ENCODE measurements at places on chromosomes 4 and X. TPM values are rescaled to one million over a fixed set of nuclear protein-coding genes. Genes with fewer than 3 reads are reported as not detected.

The CXCL1 gene
- 51.7 TPM for total RNA-seq

- peaks cover 5% of the 10 kb centered on the region for H3K27me3 ChIP-seq
- H3K27ac ChIP-seq: no peak overlapping the region
- no peaks in the 10 kb centered on the region for H3K36me3 ChIP-seq
- no peak overlapping the region for H3K4me3 ChIP-seq
These were observed 113.3 kb downstream of the PPP1R2C start for GRCh38 chrX:42664680-42665079.

The ANKRD17 gene
- 74.4 TPM for total RNA-seq

The CLDN24 gene
- not detected for total RNA-seq

The MAML3 gene
- 12.8 TPM for total RNA-seq

DNA sequence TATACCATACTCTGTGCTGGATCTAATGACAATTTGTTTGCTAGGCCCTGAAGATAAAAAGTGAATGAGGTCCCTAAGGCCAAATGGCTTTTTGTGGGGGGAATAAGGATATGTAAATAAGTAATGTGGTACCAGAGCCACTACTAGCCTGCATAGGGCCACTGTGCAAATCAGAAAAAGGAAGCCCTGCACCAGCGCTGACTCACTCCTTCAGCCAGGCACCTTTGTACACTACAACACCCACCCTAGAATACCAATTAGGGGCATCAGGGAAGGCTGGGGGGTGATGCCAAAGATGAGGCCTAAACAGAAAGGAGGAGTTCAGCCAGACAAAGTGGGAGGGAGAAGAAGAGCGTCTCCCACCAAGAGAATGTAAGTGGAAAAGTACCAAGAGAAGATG, 122.2 kb downstream of the CAMK2D start:
- no peak for DNase-seq
- no peak overlapping the region for H3K27ac ChIP-seq
- H3K36me3 ChIP-seq: no peaks in the 10 kb centered on the region
- peaks cover 15% of the 10 kb centered on the region for H3K4me1 ChIP-seq
- no peak overlapping the region for H3K4me3 ChIP-seq

DNA sequence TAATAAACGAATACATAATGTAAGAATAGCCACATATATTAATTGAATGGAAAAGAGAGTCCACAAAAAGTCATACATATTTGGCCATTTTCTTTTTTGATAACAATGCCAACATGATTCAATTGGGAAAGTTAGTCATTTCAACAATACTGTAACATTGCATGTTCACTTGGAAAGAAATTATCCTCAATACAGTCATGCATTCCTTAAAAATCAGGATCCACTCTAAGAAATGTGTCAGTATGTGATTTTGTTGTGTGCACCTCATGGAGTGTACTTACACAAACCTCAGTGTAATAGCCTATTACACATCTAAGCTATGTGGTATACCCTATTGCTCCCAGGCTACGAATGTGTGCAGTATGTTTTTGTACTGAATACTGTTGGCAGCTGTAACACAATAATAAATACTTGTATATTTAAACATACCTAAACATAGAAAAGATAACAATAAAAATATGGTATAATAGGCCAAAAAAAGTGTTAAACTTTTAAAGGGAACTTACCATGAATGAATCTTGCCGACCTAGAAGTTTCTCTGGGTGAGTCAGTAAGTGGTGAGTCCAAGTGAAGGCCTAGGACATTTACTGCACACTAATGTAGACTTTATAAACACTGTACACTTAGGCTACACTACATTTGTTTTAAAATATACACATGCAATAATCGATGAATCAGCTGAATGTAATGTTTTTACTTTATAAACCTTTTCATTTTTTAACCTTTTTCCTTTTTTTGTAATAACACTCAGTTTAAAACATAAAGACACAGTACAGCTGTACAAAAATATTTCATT, 806.8 kb downstream of the PCDH18 start:
- H3K4me1 ChIP-seq: no peaks in the 10 kb centered on the region
- H3K27ac ChIP-seq: no peak overlapping the region
- DNase-seq: no peak
- H3K27me3 ChIP-seq: no peaks in the 10 kb centered on the region
- H3K4me3 ChIP-seq: no peak overlapping the region
- no peaks in the 10 kb centered on the region for H3K36me3 ChIP-seq

GRCh38 chrX:115901241-115901640, 269.3 kb upstream of the AGTR2 start:
- H3K27ac ChIP-seq: no peak overlapping the region
- no peaks in the 10 kb centered on the region for H3K36me3 ChIP-seq
- DNase-seq: no peak
- H3K4me1 ChIP-seq: no peaks in the 10 kb centered on the region
- peaks cover 24% of the 10 kb centered on the region for H3K27me3 ChIP-seq

The STEEP1 gene
- 19.0 TPM for total RNA-seq

The SPIN4 gene
- 10.1 TPM for total RNA-seq

The ITGB1BP2 gene
- total RNA-seq: 2.7 TPM

DNA sequence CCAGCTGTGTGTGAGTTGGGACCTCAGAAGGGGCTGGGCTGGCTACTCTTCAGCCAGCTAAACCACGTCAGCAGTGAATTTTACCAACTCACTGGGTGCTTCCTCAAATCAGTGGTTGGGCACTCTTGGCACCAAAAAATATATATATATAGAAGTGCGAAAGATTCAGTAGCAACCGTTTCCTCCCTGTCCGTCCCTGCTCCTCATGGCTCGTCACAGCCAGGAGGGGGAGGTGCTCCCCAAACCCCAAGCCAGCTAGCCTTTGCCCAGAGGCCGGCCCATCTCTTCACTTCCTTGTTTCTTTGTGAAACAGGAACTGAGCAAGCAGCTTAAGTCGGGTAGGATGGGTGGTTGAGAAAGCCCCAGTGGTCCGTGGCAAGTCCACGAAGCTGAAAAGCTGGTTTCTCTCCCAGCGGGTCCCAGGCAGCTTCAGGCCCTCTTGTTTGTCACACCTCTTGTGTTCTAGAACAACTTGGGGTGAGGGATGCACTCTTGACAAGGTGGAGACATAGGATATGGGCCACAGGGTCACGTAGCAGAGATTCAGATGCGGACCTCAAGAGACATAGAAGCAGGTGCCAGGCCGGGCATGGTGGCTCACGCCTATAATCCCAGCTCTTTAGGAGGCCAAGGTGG, 6.8 kb upstream of the SASH3 start:
- no peaks in the 10 kb centered on the region for H3K36me3 ChIP-seq
- H3K4me1 ChIP-seq: no peaks in the 10 kb centered on the region
- no peaks in the 10 kb centered on the region for H3K27me3 ChIP-seq

DNA sequence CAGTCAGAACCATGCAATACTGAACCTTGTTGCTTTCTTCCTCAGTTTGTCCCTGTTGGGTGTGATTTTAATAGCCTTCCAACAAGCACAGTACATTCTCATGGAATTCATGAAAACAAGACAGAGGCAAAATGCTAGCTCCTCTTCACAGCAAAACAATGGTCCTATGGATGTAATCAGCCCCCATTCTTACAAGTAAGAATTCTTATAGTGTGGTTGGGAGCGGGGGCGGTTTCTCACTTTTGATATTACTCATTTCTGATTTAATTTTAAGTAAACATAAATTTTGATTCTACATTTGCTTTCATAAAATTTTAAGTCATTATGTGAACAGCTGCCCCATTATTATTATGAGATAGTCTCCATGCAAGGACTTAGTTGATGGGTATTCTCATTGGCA, 80.8 kb upstream of the TLR2 start:
- no peaks in the 10 kb centered on the region for H3K27me3 ChIP-seq
- no peak overlapping the region for H3K4me3 ChIP-seq
- H3K36me3 ChIP-seq: peaks cover 30% of the 10 kb centered on the region
- H3K27ac ChIP-seq: no peak overlapping the region

DNA sequence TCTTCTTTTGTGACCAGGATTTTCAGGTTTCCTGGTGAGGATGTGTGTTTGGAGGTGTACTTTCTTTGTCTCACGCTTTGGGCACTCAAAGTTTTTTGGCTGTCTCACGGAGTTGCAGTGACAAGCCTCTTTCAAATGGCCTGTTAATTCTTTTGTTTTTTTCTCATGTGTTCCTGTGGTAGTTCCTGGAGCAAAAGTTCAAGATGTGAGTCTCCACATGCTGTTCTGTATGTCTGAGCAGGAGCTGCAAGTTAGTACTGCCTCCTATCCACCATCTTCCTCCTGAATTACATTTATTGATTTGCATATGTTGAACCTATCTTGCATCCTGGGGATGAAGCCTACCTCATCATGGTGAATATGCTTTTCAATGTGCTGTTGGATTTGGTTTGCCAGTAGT, 118.5 kb downstream of the VSIG4 start:
- H3K4me1 ChIP-seq: no peaks in the 10 kb centered on the region
- no peak overlapping the region for H3K4me3 ChIP-seq
- no peak overlapping the region for H3K27ac ChIP-seq
- H3K36me3 ChIP-seq: no peaks in the 10 kb centered on the region
- no peaks in the 10 kb centered on the region for H3K27me3 ChIP-seq

DNA sequence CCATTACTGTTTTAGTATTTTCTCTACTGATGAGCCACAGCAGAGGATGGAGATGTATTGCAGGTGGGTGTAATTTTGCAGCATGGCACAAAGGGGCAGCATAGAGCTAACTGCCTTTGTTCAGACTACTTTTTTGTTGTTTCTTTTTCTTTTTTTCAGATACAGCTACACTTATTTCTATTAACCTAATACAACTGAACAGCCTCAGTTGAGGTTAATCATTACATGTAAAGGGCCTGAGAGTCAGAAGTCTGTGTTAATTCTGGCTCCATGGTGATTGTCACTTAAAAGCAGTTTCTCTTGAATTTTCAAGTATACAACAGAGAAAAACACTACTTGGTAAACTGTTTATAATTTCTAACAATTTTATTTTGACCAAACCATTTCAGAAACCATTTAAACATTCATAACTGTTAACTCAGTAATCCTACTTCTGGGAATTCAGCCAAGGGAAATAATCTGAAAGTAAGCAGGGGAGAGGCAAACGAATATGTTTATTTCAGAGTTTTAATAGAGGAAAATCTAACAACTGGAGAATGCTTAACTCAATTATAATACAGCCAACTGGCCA, 13.9 kb upstream of the PPEF2 start:
- peak; percentile 37 for DNase-seq
- H3K27ac ChIP-seq: no peak overlapping the region
- H3K4me1 ChIP-seq: peaks cover 8% of the 10 kb centered on the region
- H3K27me3 ChIP-seq: no peaks in the 10 kb centered on the region
- no peak overlapping the region for H3K4me3 ChIP-seq

The DACH2 gene
- total RNA-seq: 4.6 TPM

GRCh38 chr4:169690787-169691186, 67.0 kb downstream of the HPF1 start:
- H3K27me3 ChIP-seq: no peaks in the 10 kb centered on the region
- peaks cover 1% of the 10 kb centered on the region for H3K36me3 ChIP-seq
- no peak overlapping the region for H3K4me3 ChIP-seq
- H3K27ac ChIP-seq: no peak overlapping the region

- DNase-seq: no peak
- H3K36me3 ChIP-seq: no peaks in the 10 kb centered on the region
- no peaks in the 10 kb centered on the region for H3K27me3 ChIP-seq
- no peaks in the 10 kb centered on the region for H3K4me1 ChIP-seq
- H3K4me3 ChIP-seq: no peak overlapping the region
These were observed 868.5 kb upstream of the SLIT2 start for GRCh38 chr4:19382993-19383756.

The PRRG1 gene
- 4.7 TPM for total RNA-seq
